ENCODE measurements at places on chromosomes 12 and 14.

DNA sequence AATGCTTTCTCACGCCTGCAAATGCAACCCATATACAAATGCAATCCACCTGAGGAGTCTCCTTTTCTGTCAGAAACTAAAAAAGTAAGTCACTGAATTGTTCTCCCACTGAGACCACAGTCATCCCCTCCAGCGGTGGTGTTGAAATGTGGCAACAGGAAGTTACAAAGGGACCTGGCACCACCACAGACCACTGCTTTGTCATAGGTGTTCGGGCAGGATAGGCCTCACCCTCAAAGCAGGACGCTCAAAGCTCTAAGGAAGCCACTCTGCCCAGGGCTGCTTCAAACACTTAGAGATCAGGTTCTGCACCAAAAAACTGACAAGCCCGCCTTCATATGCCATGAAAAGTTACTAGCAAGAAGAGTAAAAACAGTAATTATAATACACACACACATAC is 11.3 kb downstream of the PHLDA1 start:
- DNase-seq: peak; percentile 81

DNA sequence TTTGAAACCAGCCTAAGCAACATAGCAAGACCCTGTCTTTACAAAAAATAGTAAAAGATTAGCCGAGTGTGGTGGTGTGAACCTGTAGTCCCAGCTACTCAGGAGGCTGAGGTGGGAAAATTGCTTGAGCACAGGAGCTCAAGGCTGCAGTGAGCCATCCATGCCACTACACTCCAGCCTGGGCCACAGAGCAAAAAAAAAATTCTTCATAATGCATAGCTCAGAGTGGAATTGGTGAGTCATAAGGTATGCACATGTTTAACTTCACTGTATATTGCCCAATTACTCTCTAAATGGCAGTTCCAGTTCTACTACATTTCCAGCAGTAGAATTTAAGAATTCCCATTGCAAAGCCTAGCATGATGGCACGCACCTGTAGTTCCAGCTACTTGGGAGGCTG is 26.8 kb upstream of the CLIP1 start:
- no peak for DNase-seq

DNA sequence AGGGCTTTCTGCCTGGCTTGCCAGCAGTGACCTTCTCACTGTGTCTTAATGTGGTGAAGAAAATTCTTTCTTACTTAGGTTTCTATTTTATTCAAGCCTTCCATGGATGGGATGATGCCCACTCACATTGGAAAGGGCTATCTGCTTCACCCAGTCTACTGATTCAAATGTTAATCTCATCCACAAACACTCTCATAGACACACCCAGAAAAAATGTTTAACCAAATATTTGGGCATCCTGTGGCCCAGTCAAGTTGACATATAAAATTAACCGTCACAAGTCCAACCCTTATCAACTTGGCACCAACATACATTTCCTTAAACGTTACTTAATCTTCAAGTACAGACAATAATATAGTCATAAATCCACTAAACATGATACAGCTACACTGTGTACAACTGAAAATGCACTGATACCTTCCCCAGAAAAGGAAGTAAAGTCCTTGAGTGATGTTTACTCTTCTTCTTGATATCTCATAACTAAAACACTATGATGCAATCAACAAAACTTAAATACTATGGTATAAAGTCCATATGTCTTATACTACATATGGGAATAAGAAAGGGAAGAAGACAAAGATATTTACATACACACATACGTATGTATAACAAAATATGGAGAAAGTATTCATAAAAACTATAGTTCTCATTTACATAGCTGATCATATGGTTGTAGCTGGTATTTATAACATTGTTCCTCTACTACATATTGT is 394.7 kb upstream of the NOVA1 start:
- no peak for DNase-seq

DNA sequence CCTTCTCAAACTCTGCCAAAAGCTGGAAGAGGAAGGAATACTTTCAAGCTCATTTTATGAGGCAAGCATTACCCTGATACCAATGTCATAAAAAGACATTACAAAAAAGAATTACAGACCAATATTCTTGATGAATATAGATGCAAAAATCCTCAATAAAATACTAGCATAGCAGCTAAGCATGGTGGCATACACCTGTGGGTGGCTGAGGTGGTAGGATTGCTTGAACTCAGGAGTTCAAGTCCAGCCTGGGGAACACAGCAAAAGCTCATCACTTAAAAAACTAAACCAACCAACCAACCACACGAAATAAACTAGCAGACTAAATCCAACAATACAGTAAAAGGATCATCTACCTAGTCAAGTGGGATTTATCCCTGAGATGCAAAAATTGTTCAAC is 29.6 kb downstream of the A2M start:
- DNase-seq: no peak

- DNase-seq: no peak
Observed at GRCh38 chr12:123989753-123990152, 16.7 kb downstream of the ZNF664 start.

All from kidney glomerular epithelial cell (primary cell).